ENCODE measurements at places on chromosomes 5 and 9. TPM values are rescaled to one million over a fixed set of nuclear protein-coding genes. Genes with fewer than 3 reads are reported as not detected.

The TAS2R1 gene
- total RNA-seq: not detected

The SHC3 gene
- 0.29 TPM for total RNA-seq

The PHF24 gene
- not detected for total RNA-seq

The PCDHB15 gene
- total RNA-seq: 0.98 TPM

The GRXCR2 gene
- not detected for total RNA-seq

The IRX2 gene
- not detected for total RNA-seq

The ST8SIA4 gene
- total RNA-seq: 7.2 TPM

The CYSRT1 gene
- total RNA-seq: 0.65 TPM

The KCNMB1 gene
- not detected for total RNA-seq

The PAEP gene
- total RNA-seq: not detected
